ENCODE measurements at places on chromosomes 1 and 21.

- no peak for DNase-seq
These were observed 571.2 kb downstream of the ADGRL2 start for GRCh38 chr1:82371844-82372498.

DNA sequence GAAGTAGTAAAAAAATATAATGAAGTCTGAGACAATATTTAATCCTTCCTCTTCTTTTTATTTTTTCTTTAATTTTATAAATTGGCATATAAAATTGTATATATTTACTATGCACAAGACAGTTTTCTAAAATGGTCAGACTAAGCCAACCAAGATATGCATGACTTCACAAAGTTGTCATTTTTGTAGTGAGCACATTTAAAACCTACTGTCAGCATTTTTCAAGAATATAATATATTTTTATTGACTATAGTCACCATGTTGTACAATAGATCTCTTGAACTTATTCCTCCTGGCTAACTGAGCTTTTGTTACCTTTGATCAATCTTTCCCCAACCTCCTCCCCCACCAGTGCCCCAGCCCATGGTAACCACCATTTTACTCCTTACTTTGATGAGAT, 129.2 kb downstream of the ATP6V1G3 start:
- DNase-seq: no peak

GRCh38 chr1:86381223-86381622, 14.9 kb downstream of the ODF2L start:
- no peak for DNase-seq

GRCh38 chr1:232980355-232980978, 30.1 kb downstream of the NTPCR start:
- no peak for DNase-seq

- no peak for DNase-seq
These were observed 666 bp upstream of the BEND5 start for GRCh38 chr1:48777219-48777895.
